ENCODE measurements at places on chromosomes 2 and 18.

GRCh38 chr2:55961318-55961911, 37.8 kb upstream of the EFEMP1 start:
- DNase-seq, result peak; percentile 86

GRCh38 chr2:188623995-188624643, 332.4 kb downstream of the GULP1 start:
- DNase-seq, result peak; percentile 88

DNA sequence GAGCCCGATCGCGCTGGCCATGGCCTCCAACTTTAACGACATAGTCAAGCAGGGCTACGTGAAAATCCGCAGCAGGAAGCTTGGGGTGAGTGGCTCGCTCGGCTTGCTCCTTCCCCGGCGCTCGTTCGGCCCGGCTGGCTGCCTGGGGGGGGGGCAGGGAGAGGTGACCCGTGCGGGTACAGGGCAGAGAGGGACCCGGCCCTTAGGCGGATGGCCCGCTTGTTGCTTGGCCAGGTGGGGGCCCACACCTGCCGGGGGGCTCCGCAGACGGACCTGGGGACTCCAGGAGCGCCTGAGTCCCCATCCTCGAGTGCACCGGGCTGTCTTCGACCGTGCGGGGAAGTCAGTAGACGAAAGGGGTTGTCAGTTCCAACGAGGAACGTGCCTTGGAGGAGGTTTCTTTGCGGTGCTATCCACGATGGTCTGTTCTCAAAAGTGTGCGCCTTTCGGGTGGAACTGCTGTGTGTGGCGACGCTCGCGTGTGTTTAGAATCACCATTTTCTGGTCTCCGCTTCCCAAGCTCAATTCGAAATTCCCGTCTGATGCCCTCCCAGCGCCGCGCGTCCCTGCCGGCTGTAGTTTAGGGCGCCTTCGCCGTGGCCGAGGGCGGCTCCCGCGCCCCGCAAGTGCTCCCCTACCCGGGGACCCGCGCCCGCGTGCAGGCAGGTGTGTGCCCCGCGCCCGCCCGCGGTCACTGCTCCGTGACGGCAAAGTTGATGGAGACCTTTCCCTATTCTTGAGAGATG, 711 bp downstream of the DOK6 start:
- peak; percentile 26 for DNase-seq

GRCh38 chr18:13232971-13233786, 14.6 kb downstream of the LDLRAD4 start:
- no peak for DNase-seq

DNA sequence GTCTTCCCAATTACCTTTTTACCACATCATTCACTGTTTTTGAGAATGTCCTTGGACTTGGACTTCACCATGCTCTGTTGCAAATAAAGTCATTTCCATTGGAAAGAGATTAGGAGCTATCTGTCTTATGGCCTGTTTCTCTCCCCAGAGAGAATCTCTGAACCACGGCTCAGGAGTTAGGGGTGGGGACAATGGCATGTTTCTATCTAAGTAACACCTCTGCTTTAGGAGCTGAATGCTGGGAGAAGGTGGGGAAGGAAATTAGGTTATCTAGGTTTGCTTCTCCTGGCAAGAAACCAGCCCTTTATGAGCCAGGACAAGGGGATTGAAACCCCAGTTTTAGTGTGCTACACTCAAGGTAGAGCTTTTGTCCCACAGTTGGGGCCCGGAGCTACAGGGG, 86.3 kb downstream of the AGPS start:
- no peak for DNase-seq

DNA sequence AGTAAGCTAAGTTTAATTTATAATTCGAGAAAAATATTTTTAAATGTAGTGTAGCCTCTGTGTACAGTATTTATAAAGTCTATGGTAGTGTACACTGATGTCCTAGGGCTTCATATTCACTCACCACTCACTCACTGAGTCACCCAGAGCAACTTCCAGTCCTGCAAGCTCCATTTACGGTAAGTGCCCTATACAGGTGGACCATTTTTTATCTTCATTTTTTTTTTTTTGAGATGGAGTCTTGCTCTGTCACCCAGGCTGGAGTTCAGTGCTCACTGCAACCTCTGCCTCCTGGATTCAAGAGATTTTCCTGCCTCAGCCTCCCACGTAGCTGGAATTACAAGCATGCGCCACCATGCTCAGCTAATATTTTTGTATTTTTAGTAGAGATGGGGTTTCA, 104.2 kb downstream of the PDCL3 start:
- no peak for DNase-seq

- no peak for DNase-seq
These were observed 57.7 kb upstream of the LRP1B start for GRCh38 chr2:142188562-142188961.

DNA sequence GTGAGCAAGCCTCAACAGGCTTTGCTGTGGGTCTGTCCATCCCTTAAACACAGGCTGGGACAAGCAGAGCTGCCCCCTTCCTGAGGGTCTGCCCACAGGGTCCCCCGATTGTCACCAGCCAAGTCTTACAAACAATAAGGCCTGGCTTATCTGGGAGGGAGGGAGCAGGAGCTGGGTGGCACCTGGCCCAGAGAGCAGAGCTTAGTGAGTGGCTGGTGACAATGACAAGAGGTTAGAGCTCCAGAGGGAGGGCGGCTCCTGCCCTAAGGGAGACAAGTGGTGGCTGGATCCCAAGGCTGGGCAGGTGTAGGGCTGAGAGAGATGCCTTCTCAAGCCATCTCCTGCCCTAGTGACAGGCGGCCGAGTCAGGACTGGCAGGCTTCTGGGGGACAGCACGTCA, 125.5 kb downstream of the KLHL29 start:
- DNase-seq, result no peak

GRCh38 chr2:38771632-38772031, 6.4 kb upstream of the GEMIN6 start:
- DNase-seq, result peak; percentile 40

- no peak for DNase-seq
These were observed 1131.3 kb downstream of the DPP10 start for GRCh38 chr2:115573756-115574155.

- peak; percentile 60 for DNase-seq
These were observed 57.9 kb upstream of the FRZB start for GRCh38 chr2:182924306-182924705.

GRCh38 chr2:126227250-126227649, 428.7 kb upstream of the GYPC start:
- no peak for DNase-seq

GRCh38 chr2:107824451-107825205, 2.1 kb upstream of the RGPD4 start:
- no peak for DNase-seq

- DNase-seq, result no peak
These were observed 59.6 kb downstream of the ATOH8 start for GRCh38 chr2:85813211-85813981.

DNA sequence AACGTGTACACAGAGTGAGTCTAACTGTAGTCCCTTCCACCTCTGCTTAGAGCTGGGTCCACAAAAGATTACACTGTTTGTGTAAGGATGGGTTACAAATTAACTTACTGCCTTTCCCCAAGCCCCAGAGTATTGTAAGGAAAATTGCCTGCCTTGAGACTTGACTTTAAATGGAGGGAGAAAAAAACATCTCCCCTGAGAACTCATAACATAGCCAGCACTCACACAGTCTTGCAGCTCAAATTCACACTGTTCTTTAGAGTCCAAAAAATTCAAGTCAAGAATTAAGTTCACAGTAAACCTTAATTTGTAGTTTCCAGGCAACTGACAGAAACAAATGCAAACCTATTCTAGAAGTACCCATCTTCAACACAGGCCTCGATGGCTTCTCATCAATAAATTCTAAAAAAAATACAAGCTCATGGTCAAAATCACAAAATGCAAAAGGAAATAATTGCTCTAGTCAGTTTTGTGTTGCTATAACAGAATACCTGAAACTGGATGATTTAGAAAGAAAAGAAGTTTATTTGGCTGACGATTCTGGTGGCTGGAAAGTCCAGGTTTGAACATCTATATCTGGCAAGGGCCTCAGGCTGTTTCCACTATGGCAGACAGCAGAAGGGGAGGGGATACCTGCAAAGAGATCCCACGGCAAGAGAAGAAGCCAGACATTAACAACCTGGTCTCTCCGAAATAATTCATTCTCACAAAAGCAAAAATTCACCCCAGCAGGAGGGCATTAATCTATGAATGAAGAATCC, 34.6 kb upstream of the TMEM17 start:
- no peak for DNase-seq

DNA sequence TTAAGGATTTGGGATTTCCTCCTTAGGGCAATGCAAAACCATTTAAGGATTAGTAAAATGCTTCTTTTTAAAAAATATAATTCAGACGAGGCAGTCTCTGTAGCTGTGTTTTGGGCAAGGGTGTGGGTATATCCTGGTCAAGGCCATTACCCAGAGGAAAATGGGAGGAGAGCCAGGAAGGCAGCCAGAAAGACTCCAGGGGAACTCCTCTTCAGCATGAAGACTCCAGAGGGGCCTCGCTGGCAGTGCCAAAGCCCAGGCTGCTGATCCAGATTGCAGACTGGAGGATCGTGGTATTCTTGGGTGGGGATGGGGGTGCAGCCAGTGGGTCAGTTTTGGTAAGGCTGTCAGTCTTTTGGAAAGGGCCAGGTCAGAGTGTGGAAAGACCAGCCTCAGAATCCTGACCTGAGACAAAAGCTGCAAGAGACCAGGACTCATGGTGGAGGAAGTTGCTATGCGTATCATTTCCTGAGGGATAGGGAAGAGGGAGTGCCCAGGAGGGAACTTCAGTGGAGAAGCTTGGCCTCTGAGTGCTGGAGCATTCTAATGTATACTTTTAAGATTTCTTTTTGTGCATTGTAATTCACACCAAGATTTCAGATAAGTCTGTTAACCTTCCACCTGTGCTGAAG, 20.9 kb upstream of the RAB11FIP5 start:
- DNase-seq, result no peak

DNA sequence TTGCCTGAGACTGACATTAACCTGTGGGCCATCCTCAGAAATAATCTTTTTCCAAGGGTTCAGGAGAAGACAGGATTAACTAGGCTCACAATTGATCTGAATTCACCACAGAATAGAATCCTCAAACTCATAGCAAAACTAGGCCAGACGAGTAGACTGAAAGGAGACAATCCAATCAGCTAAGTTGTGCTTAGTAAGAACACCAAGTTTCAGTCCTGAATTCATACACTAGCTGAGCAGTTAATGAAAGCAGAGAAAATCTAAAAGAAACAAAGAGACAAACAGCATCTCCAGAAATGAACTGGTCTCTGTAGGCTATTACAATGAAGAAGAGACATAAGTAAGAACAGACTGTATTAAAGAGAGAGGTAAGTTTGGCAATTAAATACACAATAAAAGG, 89.5 kb downstream of the GORASP2 start:
- DNase-seq, result no peak

GRCh38 chr2:9169349-9170107, 37.1 kb upstream of the ASAP2 start:
- no peak for DNase-seq

DNA sequence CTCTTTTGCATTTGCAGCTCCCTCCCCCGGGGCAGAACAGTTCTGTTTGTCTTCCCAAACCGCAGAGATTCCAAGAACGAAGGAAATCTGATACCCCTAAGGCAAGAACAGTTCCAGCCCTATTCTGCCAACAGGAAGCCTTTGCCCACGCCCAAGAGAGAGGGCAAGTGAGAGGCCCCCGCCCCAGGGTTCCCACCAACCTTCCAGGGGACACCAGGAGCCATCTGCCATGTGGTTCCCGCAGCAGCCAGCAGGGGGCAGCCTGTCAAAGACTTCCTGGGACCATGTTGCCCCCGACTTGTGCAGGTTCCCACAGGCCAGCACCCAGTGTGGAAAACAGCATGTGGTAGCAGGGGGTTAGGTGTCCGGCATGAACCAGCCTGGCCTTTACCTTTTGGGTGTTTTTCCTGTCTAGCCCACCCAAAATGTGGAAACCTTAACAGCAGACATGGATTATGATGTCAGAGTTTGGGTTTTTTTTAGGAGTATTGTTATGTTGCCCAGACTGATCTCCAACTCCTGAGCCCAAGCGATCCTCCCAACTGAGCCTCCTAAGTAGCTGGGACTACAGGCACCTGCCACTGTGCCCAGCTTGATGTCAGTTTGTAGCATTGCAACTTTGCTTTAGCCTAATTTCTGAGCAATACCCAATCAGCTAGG, 21.7 kb upstream of the EFHD1 start:
- peak; percentile 53 for DNase-seq

GRCh38 chr2:177698281-177698680, 305.7 kb downstream of the AGPS start:
- DNase-seq, result no peak

- DNase-seq, result peak; percentile 11
These were observed at the start of gene SLC4A3 for GRCh38 chr2:219627103-219628100. SLC4A3 (plus strand) TSS chr2:219627630; CDS start chr2:219627993, 363 bp downstream.

GRCh38 chr2:219987830-219988229, 360.4 kb downstream of the SLC4A3 start:
- peak; percentile 87 for DNase-seq

GRCh38 chr2:28399289-28399688, 6.6 kb downstream of the FOSL2 start:
- DNase-seq, result no peak

GRCh38 chr2:6896930-6897759, 19.6 kb downstream of the RSAD2 start:
- DNase-seq, result peak; percentile 64

DNA sequence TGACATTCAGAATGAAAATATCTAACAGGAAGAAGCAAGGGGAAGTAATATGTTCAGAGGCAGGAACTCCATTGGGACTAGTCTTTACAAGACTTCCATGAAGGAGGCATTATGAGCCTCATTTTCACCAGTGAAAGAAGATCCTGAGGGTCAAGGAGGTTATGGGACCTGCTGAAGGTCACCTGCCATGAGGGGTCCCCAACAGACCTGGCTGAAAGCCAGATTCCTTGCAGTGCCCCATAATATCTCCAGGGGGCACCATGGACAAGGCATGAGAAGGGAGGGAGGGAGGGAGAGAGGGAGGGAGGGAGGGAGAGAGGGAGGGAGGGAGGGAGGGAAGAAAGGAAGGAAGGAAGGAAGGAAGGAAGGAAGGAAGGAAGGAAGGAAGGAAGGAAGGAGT, 27.9 kb downstream of the XDH start:
- DNase-seq, result no peak

- DNase-seq, result no peak
These were observed 194.7 kb upstream of the TFPI start for GRCh38 chr2:187748958-187749357.

- no peak for DNase-seq
These were observed 19.8 kb downstream of the MAP4K4 start for GRCh38 chr2:101717071-101717845.

GRCh38 chr2:184598002-184598315, 370 bp upstream of the ZNF804A start:
- no peak for DNase-seq

DNA sequence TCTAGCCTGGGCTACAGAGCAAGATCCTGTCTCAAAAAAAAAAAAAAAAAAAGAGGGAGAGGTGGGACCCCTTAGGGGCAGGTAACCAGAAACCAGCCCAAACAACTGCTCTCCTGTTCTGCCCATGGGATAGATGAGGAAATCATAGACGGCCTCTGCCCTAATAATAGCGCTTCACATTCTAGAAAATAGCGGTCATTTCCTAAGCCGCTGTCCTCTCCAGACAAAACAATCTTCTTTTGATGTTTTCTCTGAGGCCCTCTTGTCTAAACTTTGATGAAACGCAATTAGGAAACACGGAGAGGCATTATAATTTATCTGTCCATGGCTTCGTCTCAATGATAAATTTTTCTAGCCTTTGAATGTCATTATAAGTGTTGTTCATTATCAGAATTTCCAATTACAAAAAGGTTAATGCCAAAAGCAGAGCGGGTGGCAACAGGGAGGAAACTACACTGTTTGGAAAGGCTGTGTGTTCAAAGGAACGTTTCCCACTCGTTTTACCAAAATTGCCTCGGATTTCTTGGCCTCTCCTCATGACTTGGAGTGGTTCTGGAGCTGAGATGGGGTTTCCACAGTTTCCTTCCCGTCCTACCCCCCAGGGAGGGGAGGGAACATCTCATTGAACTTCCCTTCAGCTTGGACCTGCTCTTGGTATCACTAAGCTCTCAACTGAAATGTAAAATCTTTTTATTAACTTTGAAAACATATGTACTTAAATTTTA, 151.6 kb upstream of the ZNF236 start:
- DNase-seq, result peak; percentile 52

Data from fibroblast of the aortic adventitia (primary cell).